Esophagus squamous epithelium (tissue), 5 donors: ENCODE measurements at places on chromosomes 1 and 21.

DNA sequence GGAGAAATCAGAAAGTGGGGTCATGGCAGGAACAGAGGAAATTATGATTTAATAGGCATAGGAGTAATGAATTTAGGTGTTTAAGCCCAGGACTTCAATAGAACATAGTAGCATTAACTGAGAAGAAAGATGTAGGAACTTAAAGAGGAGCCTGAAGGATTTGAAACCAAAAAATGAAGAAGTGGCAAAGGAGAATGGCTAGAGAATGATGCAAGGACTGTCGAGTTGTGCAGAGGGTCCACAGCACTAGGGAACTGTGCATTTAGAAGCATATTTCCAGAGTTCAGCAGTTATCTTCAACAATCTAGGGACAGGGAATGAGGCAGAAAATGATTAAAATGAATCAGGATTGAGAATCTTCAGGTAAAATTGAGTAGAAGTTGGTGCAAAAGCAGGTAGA is 328.1 kb upstream of the LYPLAL1 start:
- no peak overlapping the region for H3K4me3 ChIP-seq
- H3K36me3 ChIP-seq: no peaks in the 10 kb centered on the region
- no peak overlapping the region for H3K27ac ChIP-seq
- H3K27me3 ChIP-seq: no peaks in the 10 kb centered on the region
- DNase-seq: no peak

GRCh38 chr1:90728502-90729287 is 11.6 kb upstream of the BARHL2 start:
- no peak for DNase-seq
- peaks cover 23% of the 10 kb centered on the region for H3K4me1 ChIP-seq
- H3K4me3 ChIP-seq: no peak overlapping the region
- peaks cover 80% of the 10 kb centered on the region for H3K27me3 ChIP-seq

DNA sequence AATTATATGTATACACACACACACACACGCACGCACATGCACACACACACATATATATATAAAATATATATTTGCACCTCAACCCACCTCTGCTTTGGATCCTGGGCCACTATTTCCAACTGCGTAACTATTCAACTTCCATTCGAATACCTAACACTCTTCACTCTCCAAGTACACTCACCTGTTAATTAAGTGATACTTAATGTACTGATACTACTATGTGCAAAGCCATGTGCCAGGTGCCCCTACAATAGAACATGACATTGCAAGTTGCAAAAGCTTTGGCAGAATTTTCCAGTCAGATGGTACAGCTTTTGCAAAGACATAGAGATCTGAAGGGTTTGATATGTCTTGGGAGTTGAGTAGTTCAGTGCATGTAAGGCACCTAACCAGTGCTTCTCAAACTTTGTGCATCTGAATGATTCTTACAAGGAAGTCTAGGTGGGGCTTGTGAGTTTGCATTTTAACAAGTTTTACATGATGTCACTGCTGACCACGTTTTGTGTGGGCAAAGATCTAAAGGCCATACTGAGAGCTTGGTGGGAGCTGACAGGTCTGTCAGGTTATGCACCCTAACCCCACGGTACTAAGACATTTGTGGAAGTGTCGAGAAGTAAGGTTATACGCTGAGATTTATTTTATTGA is 7.2 kb downstream of the CXADR start:
- H3K27ac ChIP-seq: no peak overlapping the region
- no peaks in the 10 kb centered on the region for H3K27me3 ChIP-seq
- DNase-seq: no peak
- no peaks in the 10 kb centered on the region for H3K36me3 ChIP-seq

DNA sequence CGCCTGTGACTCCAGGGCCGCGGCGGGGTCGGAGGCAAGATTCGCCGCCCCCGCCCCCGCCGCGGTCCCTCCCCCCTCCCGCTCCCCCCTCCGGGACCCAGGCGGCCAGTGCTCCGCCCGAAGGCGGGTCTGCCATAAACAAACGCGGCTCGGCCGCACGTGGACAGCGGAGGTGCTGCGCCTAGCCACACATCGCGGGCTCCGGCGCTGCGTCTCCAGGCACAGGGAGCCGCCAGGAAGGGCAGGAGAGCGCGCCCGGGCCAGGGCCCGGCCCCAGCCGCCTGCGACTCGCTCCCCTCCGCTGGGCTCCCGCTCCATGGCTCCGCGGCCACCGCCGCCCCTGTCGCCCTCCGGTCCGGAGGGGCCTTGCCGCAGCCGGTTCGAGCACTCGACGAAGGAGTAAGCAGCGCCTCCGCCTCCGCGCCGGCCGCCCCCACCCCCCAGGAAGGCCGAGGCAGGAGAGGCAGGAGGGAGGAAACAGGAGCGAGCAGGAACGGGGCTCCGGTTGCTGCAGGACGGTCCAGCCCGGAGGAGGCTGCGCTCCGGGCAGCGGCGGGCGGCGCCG is at the start of gene SIM2:
SIM2 (plus strand) TSS at position 135 of the 565 bp plus-strand sequence. CDS start 632 bp downstream, outside the sequence.
- peak within 1 kb of the TSS; percentile 73 for H3K4me3 ChIP-seq
- peaks cover 100% of the 10 kb centered on the region for H3K27me3 ChIP-seq
- peak within 1 kb of the TSS; percentile 88 for H3K27ac ChIP-seq
- no peaks in the 10 kb centered on the region for H3K36me3 ChIP-seq

DNA sequence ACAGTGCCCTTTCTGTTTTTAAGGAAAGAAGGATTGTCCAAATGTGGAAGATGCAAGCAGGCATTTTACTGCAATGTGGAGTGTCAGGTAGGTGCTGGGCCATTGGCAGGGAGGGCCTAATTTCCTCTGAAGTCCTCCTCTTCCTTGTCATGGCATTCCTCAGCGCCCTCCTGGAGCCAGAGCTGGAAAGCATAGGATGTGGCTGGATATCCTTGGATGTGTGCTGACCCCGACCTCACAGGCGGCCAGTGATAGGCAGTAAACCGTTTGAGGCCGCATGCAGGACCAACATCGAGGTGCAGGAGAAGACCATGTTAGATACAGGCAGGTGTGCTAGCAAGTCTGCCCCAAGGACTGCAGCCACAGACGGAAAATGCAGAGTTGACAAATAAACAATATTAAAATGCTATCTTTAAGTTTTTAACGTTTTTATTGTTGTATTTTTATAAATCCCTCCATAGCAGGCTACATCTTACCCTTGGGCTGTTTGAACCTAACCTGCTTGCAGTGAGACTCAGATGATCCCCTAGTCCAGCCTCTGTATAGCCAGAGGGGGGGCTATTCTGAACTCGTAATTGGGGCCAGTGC is 24.3 kb downstream of the SMYD2 start:
- no peaks in the 10 kb centered on the region for H3K27me3 ChIP-seq
- H3K4me3 ChIP-seq: no peak overlapping the region
- no peak overlapping the region for H3K27ac ChIP-seq
- DNase-seq: no peak
- peaks cover 16% of the 10 kb centered on the region for H3K4me1 ChIP-seq

DNA sequence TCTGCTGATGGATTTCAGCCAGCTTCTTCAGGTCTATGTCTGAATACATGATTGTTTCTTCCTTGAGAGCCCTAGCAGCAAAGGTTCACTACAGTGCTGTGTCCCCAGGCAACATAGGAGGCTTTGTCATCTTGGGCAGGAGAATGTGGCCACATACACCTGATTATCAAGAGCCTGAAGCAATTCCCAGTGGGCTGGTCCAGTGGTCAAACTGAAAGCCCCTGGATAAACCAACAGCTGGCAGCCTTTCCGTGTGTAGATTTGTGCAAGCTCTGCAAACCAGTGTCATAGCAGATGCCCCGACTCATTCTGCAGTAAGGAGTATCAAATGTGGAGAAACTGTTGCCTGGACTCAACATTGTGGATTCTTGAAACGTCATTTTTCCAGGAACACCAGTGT is 2.3 kb upstream of the GIPC2 start:
- no peaks in the 10 kb centered on the region for H3K27me3 ChIP-seq
- no peak for DNase-seq
- no peak overlapping the region for H3K4me3 ChIP-seq
- H3K36me3 ChIP-seq: no peaks in the 10 kb centered on the region

DNA sequence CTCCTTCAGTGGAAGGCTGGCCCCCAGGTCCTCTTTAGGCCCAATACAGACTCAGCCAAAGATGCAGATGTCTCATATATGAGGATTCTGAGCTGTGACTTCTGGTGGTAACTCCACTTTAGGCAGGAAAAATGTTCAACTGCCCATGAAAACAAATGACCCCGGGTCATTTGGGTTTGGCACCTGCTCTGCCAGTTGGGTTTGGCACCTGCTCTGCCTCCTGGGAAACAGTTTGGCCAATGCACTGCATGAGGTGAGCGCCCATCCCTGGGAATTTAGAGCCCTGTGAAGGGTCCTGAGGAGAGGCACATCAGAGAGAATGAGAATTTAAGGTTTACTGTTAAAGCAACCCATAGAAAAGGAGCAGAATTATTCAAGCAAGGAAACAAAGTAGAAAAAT is 45.3 kb downstream of the B3GALT5 start:
- H3K4me1 ChIP-seq: peaks cover 24% of the 10 kb centered on the region
- no peaks in the 10 kb centered on the region for H3K27me3 ChIP-seq
- H3K4me3 ChIP-seq: no peak overlapping the region

DNA sequence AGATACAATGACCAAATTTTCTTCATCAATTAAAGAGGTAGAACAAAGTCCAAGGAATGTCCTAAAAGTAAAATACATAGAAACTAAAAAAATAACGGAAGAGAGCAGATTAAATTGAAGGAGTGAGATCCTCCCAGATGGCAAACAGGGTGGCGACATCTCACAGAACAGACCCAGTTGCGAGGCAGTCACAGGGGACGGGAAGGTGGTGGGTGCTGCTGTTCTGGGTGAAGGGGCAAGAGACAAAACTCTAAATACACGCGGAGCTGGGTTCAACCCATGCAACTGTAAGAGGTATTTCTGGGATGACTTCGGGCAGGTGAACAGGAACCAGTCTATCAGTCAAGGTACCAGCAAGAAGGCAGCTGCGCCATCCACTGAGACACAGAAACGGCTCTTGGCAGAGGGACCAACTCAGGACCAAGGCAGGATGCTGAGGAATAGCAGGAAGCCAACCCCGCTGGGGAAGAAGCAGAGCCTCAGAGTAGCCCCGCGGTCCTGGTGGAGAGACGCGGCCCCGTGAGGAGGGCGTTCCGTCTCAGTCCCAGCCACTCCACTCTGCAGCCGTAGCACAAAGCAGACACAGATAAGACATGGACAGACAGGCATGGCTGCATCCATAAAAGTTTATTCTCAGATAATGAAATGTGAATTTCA is 32.2 kb downstream of the WDR4 start:
- no peaks in the 10 kb centered on the region for H3K27me3 ChIP-seq
- no peak overlapping the region for H3K4me3 ChIP-seq
- H3K36me3 ChIP-seq: peaks cover 98% of the 10 kb centered on the region
- no peak overlapping the region for H3K27ac ChIP-seq
